ENCODE measurements at places on chromosomes 7 and 10. TPM values are rescaled to one million over a fixed set of nuclear protein-coding genes. Genes with fewer than 3 reads are reported as not detected.

Gene DNAJC12
- total RNA-seq: 2.6 TPM

Gene IQUB
- 0.49 TPM for total RNA-seq

Gene PALD1
- 166 TPM for total RNA-seq

Gene NPC1L1
- total RNA-seq: not detected

Gene OPN1SW
- not detected for total RNA-seq
